ENCODE measurements at places on chromosomes 5 and 9.
A peak's percentile ranks its signal among the peaks of the same experiment; 100 is the strongest.

GRCh38 chr9:5976674-5977397 lies 38.6 kb downstream of the RANBP6 start:
- no peak for DNase-seq

DNA sequence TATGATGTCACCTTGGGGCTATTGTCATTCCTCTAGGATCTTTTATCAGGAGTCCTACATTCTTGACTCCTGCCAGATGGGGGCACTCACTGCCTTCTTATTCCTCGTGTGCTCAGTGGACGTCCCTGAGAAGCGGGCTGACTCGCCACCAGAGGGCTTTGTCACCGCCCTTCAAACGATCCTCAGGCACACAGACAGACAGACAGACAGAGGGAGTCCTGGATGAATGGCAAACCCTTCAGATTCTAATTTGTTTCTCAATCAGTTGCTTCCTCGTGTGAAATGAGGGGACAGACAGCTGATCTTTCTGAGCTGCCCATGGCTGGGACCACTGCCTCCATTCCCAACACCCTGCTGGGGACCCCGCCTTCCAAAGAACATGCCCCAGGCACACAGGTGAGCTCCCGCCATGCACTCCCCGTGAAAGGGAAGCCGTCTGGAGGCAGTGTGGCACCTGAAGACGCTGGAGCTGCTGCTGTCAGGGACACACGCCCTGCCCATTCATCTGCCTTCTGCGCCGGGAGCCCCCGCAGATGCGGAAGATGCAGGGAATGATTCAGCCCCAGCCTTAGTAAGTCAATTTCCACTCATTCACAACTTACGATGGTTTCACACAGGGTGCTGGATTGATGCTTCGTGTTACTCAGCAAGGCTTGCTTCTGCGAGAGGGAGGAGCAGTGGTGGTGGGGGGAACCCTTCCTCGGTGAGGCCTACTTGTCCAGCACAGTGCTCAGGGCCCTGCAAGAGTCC lies 24.9 kb upstream of the SH3PXD2B start:
- peak; percentile 90 for DNase-seq

GRCh38 chr9:123329329-123329955 lies 26.6 kb upstream of the CRB2 start:
- no peak for DNase-seq

GRCh38 chr9:98182889-98183599 lies 9.4 kb downstream of the CORO2A start:
- DNase-seq, result no peak

Measured in osteocyte (in vitro differentiated cells).